HepG2 (cell line): ENCODE measurements at places on chromosomes 4 and X. TPM values are rescaled to one million over a fixed set of nuclear protein-coding genes. Genes with fewer than 3 reads are reported as not detected.
A peak's percentile ranks its signal among the peaks of the same experiment; 100 is the strongest.

- DNase-seq = no peak
These were observed 394.7 kb upstream of the CPEB2 start for GRCh38 chr4:14607578-14607977.

GRCh38 chrX:110748256-110748806, 47.3 kb downstream of the CHRDL1 start:
- no peak for DNase-seq

- DNase-seq = no peak
These were observed 211.7 kb downstream of the COX18 start for GRCh38 chr4:72857787-72858186.

- DNase-seq = no peak
These were observed 138.3 kb downstream of the PDE5A start for GRCh38 chr4:119490335-119490734.

DNA sequence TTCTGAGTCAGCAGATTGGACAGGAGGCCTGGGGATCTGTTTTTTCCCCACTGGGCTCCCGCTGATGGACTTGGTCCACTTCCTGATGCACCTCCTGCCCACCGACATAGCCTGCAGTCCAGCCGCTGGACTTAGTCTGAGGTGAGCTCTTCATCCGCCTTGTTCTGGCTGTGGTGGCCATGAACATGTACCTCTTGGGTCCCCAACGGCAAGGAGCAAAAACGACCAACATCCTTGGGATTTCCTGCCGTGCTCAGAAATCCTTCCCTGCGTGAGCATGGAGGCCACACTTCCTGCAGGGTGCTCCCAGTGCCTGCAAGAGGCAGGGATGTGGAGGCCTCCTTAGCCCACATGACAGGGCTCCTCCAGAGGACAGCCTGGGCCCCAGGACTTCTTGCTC, 76.8 kb downstream of the CRMP1 start:
- no peak for DNase-seq

- DNase-seq = peak; percentile 48
These were observed 2.0 kb downstream of the RAPGEF2 start for GRCh38 chr4:159104694-159105414.

DNA sequence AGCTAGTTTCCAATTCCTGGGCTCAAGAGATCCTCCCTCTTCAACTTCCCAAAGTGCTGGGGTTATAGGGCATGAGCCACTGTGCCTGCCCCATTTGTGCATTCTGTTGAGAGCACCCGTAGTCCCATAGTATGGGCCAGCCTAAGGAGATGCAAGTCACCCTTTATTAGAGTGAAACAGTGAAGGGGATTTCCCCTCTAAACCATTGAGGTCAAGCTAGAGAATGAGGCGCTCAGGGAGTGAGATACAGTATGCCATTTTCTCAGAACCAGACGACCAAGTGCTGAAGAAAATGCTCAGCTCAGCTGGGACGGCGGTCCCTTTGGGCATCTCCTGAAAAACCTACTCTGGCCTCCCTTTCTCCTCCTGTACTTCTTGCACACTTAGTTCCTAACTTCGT, 18.7 kb downstream of the RNF4 start:
- no peak for DNase-seq

DNA sequence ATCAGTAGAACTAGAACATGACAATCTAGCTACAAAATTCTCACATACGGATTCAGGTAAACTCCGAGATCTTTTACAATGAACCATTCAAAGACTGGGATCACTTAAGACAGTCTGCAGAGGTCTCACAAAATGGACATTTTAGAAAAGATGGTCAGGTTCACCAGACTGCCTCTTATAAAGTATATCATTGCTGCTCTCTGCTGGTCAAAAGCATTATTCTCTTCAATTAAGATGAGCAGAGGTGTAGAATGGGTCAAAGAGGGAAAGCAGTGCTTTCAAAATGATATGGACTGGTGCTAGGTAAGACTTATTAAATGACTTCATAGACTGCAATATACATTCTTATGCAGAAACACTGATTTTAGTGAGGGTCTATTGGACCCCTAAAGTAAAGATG, 434.7 kb downstream of the PACRGL start:
- DNase-seq = no peak

DNA sequence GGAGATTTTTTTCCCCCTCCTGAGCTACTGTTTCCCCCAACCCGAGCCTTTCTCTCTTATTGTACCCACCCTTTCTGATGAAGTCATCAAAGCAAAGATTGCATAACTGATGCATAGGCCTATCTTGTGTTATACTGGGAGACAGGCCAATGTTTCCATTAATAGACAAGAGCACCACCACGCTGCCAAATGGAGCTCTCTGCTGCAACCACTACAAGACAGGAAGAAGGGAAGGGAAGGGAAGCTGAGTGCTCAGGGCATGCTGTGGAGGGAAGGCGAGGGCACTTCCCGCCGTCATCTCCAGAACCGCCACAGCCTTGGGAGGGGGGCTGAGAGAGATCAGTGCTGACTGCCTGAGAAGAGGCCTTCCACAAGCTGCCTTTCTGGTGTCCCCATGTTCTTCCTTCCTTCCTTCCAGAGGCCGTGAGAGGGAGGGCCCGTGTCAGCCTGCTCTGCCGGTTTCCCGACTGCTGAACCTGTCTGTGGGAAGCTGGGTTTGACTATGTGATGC, 75.0 kb downstream of the MGST2 start:
- DNase-seq = peak; percentile 83

- no peak for DNase-seq
These were observed 264.6 kb upstream of the RASGEF1B start for GRCh38 chr4:81736324-81736723.

RNF4 gene
- 38.1 and 46.7 TPM in 2 replicates for total RNA-seq

NKX6-1 gene
- total RNA-seq = not detected in 2 replicates

SH2D1A gene
- not detected in 2 replicates for total RNA-seq

CENPE gene
- total RNA-seq = 19.8 and 38.0 TPM in 2 replicates

FAM200B gene
- 41.8 and 48.4 TPM in 2 replicates for total RNA-seq

NOX1 gene
- total RNA-seq = not detected in 2 replicates
